ENCODE measurements at places on chromosomes 2 and 18. TPM values are rescaled to one million over a fixed set of nuclear protein-coding genes. Genes with fewer than 3 reads are reported as not detected.

Gene DSG1
- 0.13 TPM for total RNA-seq

Gene RAB11FIP5
- 26.1 TPM for total RNA-seq

Gene IL36B
- not detected for total RNA-seq

Gene LAMA1
- total RNA-seq, result 2.7 TPM

Gene RGPD3
- 0.10 TPM for total RNA-seq

Gene AFF3
- total RNA-seq, result 25.6 TPM

Gene GALNT5
- 0.29 TPM for total RNA-seq

Gene CABLES1
- 8.1 TPM for total RNA-seq

Gene CD8A
- total RNA-seq, result 10.9 TPM

Gene SYT4
- not detected for total RNA-seq

Gene CIAO1
- total RNA-seq, result 79.4 TPM

All from ureter (tissue), 1 donor.